CD4-positive, alpha-beta memory T cell (primary cell): ENCODE measurements at places on chromosomes 1 and 21.

GRCh38 chr21:36689324-36689723 lies 9.6 kb upstream of the SIM2 start:
- DNase-seq, result no peak

DNA sequence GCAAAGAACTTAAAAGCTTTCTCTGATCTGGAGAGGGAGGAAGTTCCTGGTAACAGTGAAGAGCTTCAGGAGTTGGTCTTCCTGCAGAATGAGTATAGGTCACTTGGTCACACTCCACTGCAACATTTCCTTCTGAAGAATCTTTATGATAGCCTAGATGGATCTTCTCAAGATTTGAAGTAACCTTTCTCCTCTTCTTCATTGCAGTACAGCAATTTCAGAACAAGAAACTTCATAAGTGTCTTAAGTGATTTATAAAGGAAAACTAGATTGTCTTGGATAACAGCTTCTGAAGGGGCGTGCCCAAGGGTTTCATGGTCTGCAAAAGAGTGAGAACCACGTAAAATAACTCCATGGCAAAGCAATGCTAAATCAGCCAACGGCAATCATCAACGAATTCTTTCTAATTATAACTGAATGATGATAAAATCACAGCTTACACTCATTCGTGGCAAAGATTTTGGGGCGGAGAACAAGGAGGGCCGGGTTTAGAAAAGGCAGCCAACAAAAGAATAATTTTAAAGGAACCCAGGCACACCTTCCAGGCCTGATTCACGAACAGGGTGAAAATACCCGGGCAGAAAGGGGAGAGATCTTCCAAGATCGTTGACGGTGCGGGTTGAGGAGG lies 53.9 kb upstream of the ASPM start:
- DNase-seq, result no peak

- DNase-seq, result no peak
Measured at GRCh38 chr1:159959451-159959850, 5.4 kb upstream of the SLAMF9 start.

DNA sequence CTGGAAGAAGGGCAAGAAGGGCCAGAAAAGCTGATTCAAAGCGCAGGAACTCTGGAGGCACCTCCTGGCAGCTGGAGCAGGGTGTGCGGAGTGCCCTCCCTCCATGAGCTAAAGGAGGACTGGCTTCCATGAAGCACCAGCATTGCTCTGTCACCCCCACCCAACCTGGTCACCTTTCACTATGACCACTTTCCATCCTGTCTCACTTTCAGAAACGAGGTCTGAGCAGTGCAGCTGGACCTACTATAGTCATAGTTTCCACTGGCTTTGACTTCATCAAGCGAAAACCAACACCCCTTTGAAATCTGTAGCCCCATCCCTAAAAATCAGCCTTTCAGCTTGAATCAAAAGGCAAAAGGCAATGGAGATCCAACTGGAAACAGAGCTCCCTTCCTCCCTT lies 84.8 kb upstream of the CACNA1E start:
- no peak for DNase-seq

- DNase-seq, result no peak
Measured at GRCh38 chr1:230621324-230622030, 20.8 kb upstream of the COG2 start.

GRCh38 chr1:1758692-1759455 lies 19.4 kb downstream of the NADK start:
- no peak for DNase-seq

GRCh38 chr1:162861625-162862024 lies 650 bp upstream of the CCDC190 start:
- no peak for DNase-seq

DNA sequence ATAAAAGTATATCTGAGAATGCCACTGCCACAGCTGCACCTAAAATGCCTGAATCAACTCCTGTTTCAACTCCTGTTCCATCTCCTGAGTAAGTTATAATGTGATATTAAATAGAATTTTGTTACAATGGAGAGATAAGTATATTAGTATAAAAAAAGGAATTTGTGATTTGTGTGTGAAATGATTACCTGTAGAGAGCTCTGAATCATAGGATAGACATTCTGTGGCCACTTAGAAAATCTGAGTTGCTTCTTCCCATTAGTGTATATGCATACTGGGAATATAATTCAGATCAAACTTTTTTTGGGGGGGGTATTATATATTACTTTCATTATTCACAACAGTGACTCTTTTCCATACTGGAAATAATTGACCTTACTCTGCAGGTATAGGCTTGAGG lies 52.9 kb downstream of the SUCO start:
- DNase-seq, result no peak

DNA sequence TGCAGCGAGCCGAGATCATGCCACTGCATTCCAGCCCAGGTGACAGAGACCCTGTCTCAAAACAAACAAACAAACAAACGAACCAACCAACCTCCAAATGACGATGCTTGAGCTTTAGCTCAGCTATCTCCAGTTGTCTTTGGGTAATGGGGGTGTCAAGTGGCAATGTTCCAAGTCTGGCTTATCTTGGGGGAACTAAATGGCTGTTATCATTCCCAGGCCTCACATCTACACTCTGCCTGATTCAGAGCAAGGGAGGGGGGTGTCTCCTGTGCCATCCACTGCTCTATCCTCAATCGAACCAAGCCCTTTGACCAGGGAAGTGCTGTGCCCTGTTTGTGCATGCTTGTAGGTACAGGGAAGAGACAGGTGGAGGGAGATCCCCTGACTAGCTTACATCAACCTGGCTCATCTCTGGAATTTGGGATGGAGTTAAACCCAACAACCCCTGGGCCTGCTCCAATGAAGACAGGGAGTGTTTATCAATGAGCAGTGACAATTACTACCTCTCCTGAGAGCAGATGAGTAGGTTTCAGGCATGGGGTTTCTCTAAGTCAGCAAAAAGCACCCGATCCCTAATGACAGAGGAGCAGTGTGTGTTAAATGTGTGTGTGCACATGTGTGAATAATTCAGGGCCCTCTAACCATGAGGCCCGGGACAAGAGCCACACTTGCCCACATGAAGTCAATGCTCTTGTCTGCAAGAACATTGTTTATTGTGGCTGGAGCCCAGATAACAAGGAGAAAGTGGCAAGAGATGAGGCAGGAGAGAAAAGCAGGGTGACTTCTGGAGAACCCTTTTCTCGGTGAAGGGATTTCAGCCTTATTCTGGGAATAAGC lies 20.3 kb upstream of the IL6R start:
- no peak for DNase-seq

DNA sequence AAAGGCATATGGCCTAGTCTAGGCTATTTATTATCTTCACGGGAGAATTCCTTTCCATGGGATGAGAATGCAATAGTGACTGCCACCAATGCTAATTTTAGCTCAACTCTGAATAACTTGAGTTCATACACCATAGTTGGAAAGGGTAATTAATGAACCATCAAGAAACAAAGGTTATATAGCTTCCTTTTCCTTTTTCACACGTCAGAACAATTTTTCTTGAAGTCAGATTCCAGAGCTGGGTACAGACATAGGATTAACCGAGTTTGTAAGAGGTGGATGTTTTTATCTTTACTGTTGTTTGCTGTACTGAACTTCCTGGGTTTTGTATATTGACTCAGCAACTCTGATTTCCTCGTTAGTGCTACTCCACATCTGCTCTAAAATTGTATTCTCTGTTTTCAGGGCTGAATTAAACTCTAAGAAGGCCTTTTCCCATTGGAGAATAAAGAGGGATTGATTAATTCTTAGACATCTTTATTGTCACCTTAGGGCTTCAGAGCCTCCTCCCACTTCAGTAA lies 262.0 kb downstream of the NUF2 start:
- DNase-seq, result no peak

DNA sequence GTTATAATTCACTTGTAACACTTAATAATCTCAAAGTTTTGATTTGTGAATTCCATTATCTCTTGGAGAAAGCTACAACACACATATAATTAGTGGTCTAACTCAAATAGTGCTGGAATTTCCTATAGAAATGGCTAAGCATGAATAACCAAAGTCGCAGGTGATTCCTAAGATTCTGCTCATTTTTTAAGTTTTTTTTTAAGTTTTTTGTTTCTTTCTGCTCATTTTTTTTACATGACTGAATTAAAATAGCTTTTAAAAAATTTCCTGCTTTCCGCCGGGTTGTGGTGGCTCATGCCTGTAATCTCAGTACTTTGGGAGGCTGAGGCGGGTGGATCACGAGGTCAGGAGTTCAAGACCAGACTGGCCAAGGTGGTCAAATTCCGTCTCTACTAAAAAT lies 90.4 kb downstream of the APP start:
- DNase-seq, result no peak
